ENCODE measurements at places on chromosomes 13 and 19. TPM values are rescaled to one million over a fixed set of nuclear protein-coding genes. Genes with fewer than 3 reads are reported as not detected.
A peak's percentile ranks its signal among the peaks of the same experiment; 100 is the strongest.

- no peaks in the 10 kb centered on the region for H3K27me3 ChIP-seq
- no peak for DNase-seq
- no peak overlapping the region for H3K4me3 ChIP-seq
- no peak overlapping the region for H3K27ac ChIP-seq
- no peaks in the 10 kb centered on the region for H3K36me3 ChIP-seq
- no peaks in the 10 kb centered on the region for H3K4me1 ChIP-seq
These were observed 78.7 kb downstream of the SHISA2 start for GRCh38 chr13:25973085-25973484.

DNA sequence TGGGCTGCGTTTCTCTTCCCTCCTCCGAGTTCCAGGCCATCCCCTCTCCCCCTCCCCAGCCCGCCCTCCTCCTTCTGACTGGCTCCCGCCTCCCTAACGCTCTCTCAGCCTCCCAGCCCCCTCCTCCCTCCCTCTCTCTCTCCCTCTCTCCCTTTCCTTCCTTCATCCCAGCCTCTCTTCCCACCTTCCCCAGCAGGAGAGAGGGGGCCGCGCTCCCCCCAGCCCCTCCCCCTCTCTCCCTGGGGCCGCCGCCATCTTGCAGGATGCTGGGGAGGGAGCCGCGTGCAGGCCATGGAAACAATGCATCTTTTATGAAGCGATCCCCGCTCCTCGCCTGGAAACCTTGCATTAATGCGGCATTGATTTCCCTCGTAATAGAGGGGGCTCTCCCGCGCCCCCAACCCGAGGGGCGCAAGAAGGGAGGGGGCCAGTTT is 42.6 kb upstream of the ADGRL1 start:
- H3K4me1 ChIP-seq, result no peaks in the 10 kb centered on the region
- peak overlapping the region; percentile 87 for H3K27ac ChIP-seq
- DNase-seq, result peak; percentile 66
- H3K36me3 ChIP-seq, result no peaks in the 10 kb centered on the region

DNA sequence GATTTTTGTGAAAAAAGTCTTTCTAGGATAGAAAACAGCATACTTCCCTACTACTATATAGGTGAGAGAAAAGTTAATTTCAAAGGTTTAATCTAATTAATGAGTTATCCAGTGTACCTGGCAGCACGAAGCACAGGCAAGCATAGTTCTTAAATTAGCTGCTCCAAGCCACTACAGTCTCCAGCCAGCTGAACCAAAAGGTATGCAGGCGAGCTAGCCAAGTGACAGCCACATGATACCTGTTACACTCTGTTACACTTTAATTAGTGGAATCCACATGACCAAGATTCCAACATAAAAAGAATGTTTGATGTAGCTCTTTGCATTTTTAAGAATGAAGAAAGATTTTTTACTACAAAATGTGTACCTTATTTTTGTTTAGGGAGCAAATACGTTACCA is 15.5 kb downstream of the SLC25A30 start:
- DNase-seq, result no peak
- H3K27ac ChIP-seq, result no peak overlapping the region
- no peaks in the 10 kb centered on the region for H3K4me1 ChIP-seq
- H3K27me3 ChIP-seq, result no peaks in the 10 kb centered on the region
- H3K36me3 ChIP-seq, result no peaks in the 10 kb centered on the region

DNA sequence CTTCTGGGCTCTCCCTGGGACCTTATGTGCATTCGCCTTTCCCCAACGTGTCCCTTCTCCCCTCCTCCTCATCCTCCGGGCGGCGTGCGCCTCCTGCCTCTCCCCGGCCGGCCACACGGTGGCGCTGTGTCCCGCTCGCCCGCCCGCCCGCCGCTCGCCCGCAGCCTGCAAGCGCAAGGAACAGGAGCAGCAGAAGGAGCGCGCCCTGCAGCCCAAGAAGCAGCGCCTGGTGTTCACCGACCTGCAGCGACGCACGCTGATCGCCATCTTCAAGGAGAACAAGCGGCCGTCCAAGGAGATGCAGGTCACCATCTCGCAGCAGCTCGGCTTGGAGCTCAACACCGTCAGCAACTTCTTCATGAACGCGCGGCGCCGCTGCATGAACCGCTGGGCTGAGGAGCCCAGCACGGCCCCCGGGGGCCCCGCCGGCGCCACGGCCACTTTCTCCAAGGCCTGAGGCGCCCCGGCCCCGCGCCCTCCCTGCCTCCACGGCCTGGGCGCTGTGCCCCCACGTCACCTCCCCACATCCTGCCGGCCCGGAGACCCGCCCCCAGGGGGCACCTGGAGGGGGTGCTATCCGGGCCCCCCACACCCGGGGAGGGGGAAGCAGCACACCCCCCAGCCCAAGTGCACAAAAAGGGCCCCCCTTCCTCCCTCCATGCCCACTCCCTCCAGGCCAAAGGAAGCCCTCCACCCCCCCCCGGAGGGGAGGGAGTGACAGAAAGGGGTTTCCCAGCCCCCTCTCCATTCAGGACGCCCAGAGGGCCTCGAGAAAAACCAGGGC is 21.9 kb downstream of the ONECUT3 start:
- no peak overlapping the region for H3K27ac ChIP-seq
- no peaks in the 10 kb centered on the region for H3K4me1 ChIP-seq
- H3K27me3 ChIP-seq, result peaks cover 46% of the 10 kb centered on the region
- DNase-seq, result no peak

DNA sequence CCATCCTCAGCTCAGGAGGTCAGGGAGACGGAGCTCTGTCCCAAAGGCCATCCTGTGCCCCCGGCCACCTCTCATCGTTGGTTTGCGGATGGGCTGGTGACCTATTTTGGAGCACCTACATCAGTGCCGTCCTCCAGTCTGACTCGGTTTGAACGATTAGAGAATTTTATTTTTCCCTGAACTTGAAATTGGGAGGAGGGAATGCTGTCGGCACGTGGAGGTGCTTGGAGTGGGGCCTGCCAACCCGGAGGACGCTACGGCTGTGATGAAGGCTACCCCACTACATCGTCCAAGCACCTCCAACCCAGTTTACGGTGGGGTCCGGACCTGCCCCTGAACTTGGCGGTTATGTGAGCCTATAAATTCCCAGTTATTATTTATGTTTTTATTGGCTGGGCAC is 3.0 kb upstream of the ZNF554 start:
- no peaks in the 10 kb centered on the region for H3K27me3 ChIP-seq
- H3K36me3 ChIP-seq, result no peaks in the 10 kb centered on the region
- H3K27ac ChIP-seq, result no peak overlapping the region
- H3K4me1 ChIP-seq, result no peaks in the 10 kb centered on the region
- no peak overlapping the region for H3K4me3 ChIP-seq

GRCh38 chr19:33509774-33510173 is 11.8 kb downstream of the PEPD start:
- DNase-seq, result no peak
- no peaks in the 10 kb centered on the region for H3K27me3 ChIP-seq
- H3K27ac ChIP-seq, result no peak overlapping the region
- no peaks in the 10 kb centered on the region for H3K4me1 ChIP-seq
- H3K4me3 ChIP-seq, result no peak overlapping the region

DNA sequence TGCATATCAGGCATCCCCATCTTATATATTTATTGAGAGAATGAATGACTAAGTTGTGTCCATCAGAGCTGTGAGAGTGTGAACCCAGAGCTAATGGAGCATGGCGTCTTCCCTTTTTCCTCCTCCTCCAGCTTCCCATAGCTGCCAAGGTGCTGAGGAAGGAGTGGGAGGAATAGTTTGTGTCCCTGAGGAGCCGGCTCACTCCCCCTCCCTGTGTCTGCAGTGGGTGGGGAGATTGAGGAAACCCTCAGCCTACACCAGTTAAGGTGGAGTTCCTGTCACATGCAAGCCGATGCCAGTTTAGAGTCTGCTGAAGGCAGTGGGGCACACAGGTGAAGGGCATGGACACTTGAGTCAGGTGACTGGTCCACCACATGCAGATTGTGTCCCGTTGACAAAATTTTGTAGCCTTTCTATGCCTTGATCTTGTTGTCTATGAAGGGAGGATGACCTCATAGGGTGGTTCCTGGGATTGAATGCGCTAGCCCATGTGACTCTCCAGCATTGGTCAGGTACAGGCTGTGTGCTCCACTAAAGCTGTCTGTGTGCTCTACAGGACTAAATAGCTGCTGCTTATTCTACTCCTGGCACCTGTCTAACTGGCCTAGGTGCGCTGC is 47.6 kb upstream of the GPI start:
- H3K27ac ChIP-seq, result peak overlapping the region; percentile 68
- no peak overlapping the region for H3K4me3 ChIP-seq
- H3K4me1 ChIP-seq, result no peaks in the 10 kb centered on the region

DNA sequence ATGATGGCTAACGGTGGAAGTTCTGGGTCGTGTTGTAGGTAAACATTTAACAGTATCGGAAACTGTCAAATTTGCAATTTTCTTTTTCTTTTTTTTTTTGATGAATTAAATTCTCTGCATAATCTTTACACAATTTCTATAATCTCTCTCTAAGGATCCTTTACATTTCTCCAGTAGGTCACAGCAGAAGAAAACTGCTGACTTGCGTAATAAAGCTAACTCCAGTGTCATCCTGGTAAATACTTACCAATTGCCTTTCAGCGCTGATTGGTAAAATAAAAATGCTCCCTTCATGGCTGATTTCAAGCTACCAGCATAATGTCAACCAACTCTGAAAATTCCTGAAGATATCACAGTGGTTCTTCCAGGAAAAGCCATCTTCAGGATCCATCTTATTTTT is 510.5 kb upstream of the ATXN8OS start:
- H3K27me3 ChIP-seq, result no peaks in the 10 kb centered on the region
- DNase-seq, result no peak
- H3K36me3 ChIP-seq, result no peaks in the 10 kb centered on the region
- H3K4me1 ChIP-seq, result no peaks in the 10 kb centered on the region
- no peak overlapping the region for H3K4me3 ChIP-seq
- H3K27ac ChIP-seq, result no peak overlapping the region

DNA sequence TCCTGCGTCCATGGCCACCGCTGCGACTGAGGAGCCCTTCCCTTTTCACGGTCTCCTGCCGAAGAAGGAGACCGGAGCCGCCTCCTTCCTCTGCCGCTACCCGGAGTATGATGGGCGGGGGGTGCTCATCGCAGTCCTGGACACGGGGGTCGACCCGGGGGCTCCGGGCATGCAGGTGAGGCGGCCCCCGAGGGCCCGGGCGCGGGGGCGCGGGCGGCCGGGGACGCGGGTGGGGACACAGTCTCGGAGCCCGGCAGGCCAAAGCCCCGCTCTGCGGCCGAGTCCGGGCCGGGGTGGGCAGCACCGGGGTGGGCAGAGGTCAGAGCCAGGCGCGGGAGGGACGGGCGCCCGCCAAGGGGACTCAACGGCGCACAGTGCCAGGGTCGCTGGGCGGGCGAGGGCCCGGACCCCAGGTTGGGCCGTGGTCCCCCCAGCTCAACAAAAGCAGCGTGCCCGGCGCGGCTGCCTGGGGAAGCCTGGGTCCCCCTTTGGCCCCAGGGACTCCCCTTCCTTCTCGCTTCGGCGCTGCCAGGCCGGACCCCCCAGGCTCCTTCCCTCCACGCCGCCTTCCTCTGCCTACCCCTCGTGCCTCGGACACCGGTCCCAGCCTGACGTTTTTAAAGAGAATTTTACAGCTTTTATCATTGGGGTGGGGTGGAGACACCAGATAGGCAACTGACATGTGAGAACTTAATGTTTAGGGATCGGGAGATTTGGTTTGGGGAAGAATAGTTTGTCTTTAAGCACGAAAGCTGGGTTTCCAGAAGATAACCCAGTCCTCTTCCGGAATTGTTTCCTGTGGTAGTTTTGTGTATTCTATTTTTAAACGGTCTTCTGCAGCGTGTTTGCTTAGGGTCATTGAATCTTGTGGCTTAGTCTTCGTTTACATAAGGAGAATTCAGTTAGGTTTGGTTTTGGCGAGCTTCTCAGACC is 509 bp downstream of the TPP2 start:
- H3K36me3 ChIP-seq, result no peaks in the 10 kb centered on the region
- H3K4me1 ChIP-seq, result peaks cover 3% of the 10 kb centered on the region
- peak overlapping the region; percentile 100 for H3K27ac ChIP-seq
- no peaks in the 10 kb centered on the region for H3K27me3 ChIP-seq

- H3K36me3 ChIP-seq, result no peaks in the 10 kb centered on the region
- no peak overlapping the region for H3K27ac ChIP-seq
- H3K4me3 ChIP-seq, result no peak overlapping the region
- H3K4me1 ChIP-seq, result no peaks in the 10 kb centered on the region
- no peak for DNase-seq
- H3K27me3 ChIP-seq, result no peaks in the 10 kb centered on the region
These were observed 76.0 kb downstream of the CHST8 start for GRCh38 chr19:33697766-33698165.

DNA sequence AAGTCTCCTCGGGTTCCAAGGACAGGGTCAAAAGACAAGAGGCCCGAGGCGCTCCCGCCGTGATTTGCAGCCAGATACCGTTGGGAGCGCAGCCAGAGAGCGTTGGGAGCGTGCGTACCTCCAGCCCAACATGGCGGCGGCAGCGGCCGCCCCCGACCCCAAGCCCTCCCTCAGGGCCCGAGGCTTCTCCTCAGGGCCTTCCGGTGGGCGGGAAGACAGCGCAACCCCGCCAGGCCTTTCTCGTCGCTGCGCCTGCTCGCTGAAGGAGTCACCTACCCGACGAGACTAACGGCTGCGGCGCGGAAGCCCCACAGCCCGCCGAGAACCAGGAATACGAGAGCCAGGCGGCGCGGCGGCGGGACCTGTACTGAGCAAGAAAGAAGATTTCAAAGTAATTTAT is 3.2 kb upstream of the ZNF850 start:
- no peaks in the 10 kb centered on the region for H3K27me3 ChIP-seq
- H3K4me1 ChIP-seq, result no peaks in the 10 kb centered on the region
- no peak overlapping the region for H3K27ac ChIP-seq
- peak overlapping the region; percentile 9 for H3K4me3 ChIP-seq
- peak; percentile 32 for DNase-seq
- no peaks in the 10 kb centered on the region for H3K36me3 ChIP-seq

- no peaks in the 10 kb centered on the region for H3K36me3 ChIP-seq
- peak overlapping the region; percentile 63 for H3K27ac ChIP-seq
- H3K4me3 ChIP-seq, result no peak overlapping the region
- no peaks in the 10 kb centered on the region for H3K4me1 ChIP-seq
- H3K27me3 ChIP-seq, result no peaks in the 10 kb centered on the region
These were observed 57.1 kb downstream of the ALOX5AP start for GRCh38 chr13:30792285-30793000.

DNA sequence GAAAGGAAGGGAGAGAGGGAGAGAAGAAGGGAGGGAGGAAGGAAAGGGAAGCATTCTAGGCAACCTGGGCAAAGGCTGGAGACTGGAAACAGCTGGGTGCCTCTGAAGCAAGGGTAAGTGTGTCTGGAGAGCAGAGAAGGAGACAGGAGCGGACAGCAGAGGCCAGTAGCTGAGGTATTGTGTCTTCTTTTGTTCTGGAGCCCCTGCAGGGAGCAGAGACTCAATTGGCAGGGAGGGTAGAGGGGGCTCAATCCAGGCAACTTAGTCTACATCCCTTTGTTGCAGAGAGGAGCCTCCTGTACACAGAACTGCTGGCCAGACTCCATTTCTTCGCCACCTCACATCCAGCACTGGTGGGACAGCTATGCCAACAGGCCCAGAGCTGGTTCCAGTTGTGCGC is 53.2 kb downstream of the NWD1 start:
- no peaks in the 10 kb centered on the region for H3K36me3 ChIP-seq
- no peaks in the 10 kb centered on the region for H3K4me1 ChIP-seq
- no peak for DNase-seq
- no peak overlapping the region for H3K27ac ChIP-seq

The ZNF653 gene
- total RNA-seq, result 0.88 TPM

The CGB3 gene
- not detected for total RNA-seq

The WDR88 gene
- total RNA-seq, result not detected

The CACNG7 gene
- total RNA-seq, result not detected

The FFAR3 gene
- total RNA-seq, result not detected

The ANKRD24 gene
- 1.8 TPM for total RNA-seq

The LRRC63 gene
- total RNA-seq, result not detected

The ZNF154 gene
- 1.0 TPM for total RNA-seq

The CFD gene
- total RNA-seq, result 233 TPM

The PAF1 gene
- 65.6 TPM for total RNA-seq
